ENCODE measurements at places on chromosomes 2 and 18. TPM values are rescaled to one million over a fixed set of nuclear protein-coding genes. Genes with fewer than 3 reads are reported as not detected.

Gene GALNT14
- 2.2 TPM for total RNA-seq

Gene PLCL1
- 19.9 TPM for total RNA-seq

Gene SPDYA
- total RNA-seq, result 3.7 TPM

Gene ZNF512
- total RNA-seq, result 95.4 TPM

Gene LYPD1
- total RNA-seq, result 15.8 TPM

Gene TUBA3E
- total RNA-seq, result not detected

Gene EIF5B
- total RNA-seq, result 32.5 TPM

Gene TMEM169
- 19.5 TPM for total RNA-seq
